ENCODE measurements at places on chromosomes 3 and 15.

GRCh38 chr3:189212681-189213080 is 40.9 kb downstream of the TPRG1 start:
- DNase-seq, result no peak

GRCh38 chr15:55884223-55884622 is 109.2 kb downstream of the NEDD4 start:
- no peak for DNase-seq

- DNase-seq, result no peak
Observed at GRCh38 chr3:62462104-62462762, 88.9 kb upstream of the FEZF2 start.

DNA sequence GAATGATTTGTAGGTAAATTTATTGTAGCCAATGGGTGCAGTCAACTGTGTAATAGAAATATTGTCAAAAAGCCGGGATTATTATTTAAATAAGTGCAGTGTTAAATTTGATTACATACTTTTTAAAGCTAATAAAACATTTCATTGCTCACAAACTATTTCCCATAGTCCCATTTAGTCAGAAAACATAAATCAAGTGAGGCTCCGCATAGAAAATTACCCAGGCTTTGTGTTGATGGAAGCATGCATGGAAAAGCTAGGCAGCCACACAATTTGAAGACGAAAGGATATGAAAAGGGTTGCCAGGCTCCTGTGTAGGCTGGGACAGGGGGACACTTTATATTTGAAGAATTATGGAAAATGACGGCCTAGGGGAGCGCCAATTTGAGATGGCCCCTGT is 82.3 kb downstream of the LRTM1 start:
- no peak for DNase-seq
